ENCODE measurements at places on chromosomes 1 and 21.

- no peak for ATAC-seq
- H3K4me3 ChIP-seq = no peak overlapping the region
- H3K4me1 ChIP-seq = no peaks in the 10 kb centered on the region
- H3K36me3 ChIP-seq = no peaks in the 10 kb centered on the region
- no peaks in the 10 kb centered on the region for H3K27me3 ChIP-seq
Observed at GRCh38 chr1:192462616-192463015, 113.0 kb upstream of the RGS1 start.

DNA sequence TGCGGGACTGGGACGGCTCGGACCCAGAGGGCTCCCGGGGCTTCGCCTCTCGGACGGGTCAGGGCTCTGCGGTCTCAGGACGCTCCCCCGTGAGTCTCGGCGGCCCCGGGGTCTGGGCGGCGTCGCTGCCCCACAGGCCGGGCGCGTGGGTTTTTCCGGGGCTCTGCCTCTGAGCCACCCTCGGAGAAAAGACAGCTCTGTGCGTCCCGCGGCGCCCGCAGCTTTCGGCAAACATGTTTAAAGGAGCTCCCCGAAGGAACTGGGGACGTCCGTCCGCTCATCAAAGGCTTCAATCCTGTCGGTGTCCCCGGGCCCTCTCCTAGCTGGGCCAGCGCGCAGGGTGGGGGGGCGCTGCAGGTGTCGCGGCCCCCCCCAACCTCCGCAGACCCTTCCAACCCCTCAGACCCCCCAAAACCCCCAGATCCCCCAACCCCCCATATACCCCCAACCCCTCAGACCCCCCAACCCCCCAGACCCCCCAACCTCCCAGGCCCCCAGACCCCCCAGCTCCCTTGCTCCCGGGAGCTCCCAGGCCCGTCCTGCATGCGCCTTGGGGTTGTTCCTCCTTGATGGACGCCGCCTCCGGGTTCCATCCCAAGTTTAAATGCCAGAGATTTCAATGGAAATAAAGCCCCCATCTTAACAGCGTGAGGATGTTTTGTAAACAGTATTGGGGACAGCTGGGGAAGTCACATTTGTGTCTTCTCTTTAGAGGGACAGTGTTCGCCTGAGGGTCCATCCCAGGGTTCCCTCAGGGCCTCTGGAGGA, 996 bp upstream of the C1orf159 start:
- ATAC-seq = no peak
- peaks cover 24% of the 10 kb centered on the region for H3K4me1 ChIP-seq
- H3K36me3 ChIP-seq = no peaks in the 10 kb centered on the region

- peaks cover 3% of the 10 kb centered on the region for H3K27me3 ChIP-seq
- H3K4me3 ChIP-seq = peak overlapping the region; percentile 19
- no peaks in the 10 kb centered on the region for H3K4me1 ChIP-seq
- peak; percentile 80 for ATAC-seq
- H3K36me3 ChIP-seq = peaks cover 3% of the 10 kb centered on the region
Observed at GRCh38 chr1:162003061-162003829, 20.4 kb downstream of the OLFML2B start.

GRCh38 chr1:223363057-223363855, 720 bp downstream of the SUSD4 start:
- peak overlapping the region; percentile 54 for H3K27ac ChIP-seq
- H3K36me3 ChIP-seq = no peaks in the 10 kb centered on the region
- H3K4me1 ChIP-seq = peaks cover 12% of the 10 kb centered on the region

- no peak overlapping the region for H3K4me3 ChIP-seq
- no peaks in the 10 kb centered on the region for H3K36me3 ChIP-seq
- ATAC-seq = no peak
- H3K4me1 ChIP-seq = no peaks in the 10 kb centered on the region
Observed at GRCh38 chr1:12083766-12084165, 20.7 kb downstream of the TNFRSF8 start.

- H3K27ac ChIP-seq = no peak overlapping the region
- no peak overlapping the region for H3K4me3 ChIP-seq
- H3K4me1 ChIP-seq = peaks cover 14% of the 10 kb centered on the region
- H3K36me3 ChIP-seq = no peaks in the 10 kb centered on the region
Observed at GRCh38 chr1:147641695-147642592, 28.4 kb downstream of the ACP6 start.

DNA sequence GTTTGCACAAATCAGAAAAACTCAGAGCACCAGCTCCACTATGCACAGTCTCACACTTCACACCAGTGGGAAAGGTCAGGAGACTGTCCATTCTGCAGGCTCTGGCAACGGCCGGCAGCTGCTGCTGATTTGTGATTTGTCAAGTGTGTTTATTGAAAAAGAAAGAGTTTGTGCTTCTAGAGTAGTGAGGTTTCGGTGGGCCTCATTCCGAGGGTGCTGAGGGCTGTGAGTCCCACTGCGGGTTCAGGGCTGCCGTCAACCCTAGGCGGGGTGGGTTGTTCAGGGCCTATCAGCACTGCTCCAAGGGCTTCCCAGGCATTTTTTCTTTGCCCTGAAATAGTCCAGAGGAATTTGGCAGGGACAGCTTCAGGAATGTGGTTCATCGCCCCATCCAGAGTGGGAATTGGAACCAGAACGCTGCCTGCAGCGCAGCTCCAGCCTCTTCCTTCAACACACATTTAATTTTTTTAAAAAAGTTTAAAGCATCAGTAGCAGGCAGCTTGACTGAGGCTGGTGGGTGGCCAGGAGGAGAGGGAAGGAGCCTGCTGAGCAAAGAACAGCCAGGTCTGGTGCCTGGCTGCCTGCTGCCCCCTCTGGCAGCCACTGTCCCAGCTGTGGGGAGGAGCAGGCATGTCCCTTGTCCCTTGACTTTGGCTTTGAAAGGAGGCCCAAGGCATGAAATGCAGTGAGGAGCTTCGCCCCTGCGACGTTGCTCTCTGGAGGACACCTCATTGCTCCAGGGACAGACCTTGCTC, 19.7 kb downstream of the STUM start:
- H3K27me3 ChIP-seq = no peaks in the 10 kb centered on the region
- H3K36me3 ChIP-seq = no peaks in the 10 kb centered on the region
- no peak overlapping the region for H3K4me3 ChIP-seq
- H3K4me1 ChIP-seq = peaks cover 68% of the 10 kb centered on the region

- no peaks in the 10 kb centered on the region for H3K27me3 ChIP-seq
- no peaks in the 10 kb centered on the region for H3K36me3 ChIP-seq
- no peak overlapping the region for H3K27ac ChIP-seq
- no peak overlapping the region for H3K4me3 ChIP-seq
- no peak for ATAC-seq
Observed at GRCh38 chr1:168736520-168736919, 7.5 kb upstream of the DPT start.

DNA sequence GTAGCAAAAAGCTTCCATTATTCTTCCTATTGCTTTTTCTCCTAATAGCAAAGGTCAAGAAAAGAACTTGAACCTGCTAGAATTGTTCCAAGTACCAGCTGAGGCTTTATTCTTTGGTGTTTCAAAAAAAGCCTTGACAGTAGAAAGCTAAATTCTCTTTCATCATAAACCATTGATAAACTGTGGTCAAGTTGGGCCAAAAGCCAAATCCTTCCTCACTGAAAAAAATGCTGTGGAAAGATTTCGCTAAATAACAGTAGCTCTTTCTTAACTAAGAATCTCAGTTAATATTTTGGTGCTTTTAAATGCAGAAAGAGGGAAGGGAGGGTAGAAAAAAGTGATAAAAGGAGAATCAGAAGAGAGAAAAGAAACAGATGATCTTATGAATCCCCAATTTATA, 14.0 kb upstream of the JAM2 start:
- H3K4me1 ChIP-seq = no peaks in the 10 kb centered on the region
- ATAC-seq = no peak
- H3K27ac ChIP-seq = no peak overlapping the region
- no peaks in the 10 kb centered on the region for H3K27me3 ChIP-seq
- no peak overlapping the region for H3K4me3 ChIP-seq

DNA sequence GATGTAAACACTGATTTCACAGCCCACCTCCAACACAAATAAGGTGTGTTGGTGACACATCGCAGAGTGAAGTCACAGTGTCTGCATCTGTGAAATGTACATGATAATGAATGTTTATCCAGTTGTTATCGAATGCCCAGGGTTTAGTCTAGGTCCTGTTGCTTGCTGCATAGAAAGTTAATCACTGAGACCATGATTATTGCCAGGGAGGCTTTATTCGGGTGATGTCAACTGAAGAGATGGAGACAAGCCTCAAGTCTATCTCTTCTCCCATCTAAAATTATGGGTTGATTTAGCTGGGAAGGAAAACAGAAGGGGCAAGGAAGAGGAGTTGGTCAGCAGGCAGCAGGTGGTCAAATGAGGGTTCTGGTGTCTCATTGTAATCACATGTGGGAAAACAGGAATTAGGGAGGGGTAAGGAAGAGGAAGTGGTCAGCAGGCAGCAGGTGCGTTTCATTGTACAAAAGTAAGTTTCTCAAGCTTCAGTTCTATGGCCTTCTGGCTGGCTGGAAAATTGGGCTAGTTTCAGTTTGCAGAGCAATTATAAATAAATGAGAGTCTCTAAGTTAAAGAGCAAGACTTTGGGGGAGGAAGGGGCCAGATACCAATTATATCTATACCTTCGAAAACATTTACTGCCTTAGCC, 146.3 kb upstream of the DNAH14 start:
- no peak for ATAC-seq
- no peaks in the 10 kb centered on the region for H3K27me3 ChIP-seq
- no peak overlapping the region for H3K4me3 ChIP-seq
- H3K27ac ChIP-seq = no peak overlapping the region
- no peaks in the 10 kb centered on the region for H3K36me3 ChIP-seq

DNA sequence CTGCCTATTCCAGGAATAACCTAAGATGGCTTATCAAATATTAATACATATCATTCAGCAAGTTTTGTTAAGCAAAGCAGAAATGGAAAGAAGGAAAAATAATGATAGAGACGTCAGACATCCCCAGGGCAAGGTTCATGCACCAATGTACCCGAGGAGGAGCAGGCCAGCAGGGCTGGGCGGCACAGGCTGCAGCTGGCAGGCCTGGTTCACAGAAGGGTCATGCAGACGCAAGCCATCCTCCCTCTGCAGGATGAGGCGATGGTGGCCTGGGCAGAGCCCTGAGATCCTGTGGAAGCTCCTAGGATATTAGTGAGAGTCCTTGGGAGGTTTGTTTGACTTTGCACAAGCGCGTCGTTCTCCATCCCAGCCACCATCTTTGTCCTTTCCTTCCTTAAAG, 30.0 kb downstream of the BATF3 start:
- no peak overlapping the region for H3K4me3 ChIP-seq
- H3K27me3 ChIP-seq = no peaks in the 10 kb centered on the region
- ATAC-seq = no peak
- H3K27ac ChIP-seq = no peak overlapping the region

DNA sequence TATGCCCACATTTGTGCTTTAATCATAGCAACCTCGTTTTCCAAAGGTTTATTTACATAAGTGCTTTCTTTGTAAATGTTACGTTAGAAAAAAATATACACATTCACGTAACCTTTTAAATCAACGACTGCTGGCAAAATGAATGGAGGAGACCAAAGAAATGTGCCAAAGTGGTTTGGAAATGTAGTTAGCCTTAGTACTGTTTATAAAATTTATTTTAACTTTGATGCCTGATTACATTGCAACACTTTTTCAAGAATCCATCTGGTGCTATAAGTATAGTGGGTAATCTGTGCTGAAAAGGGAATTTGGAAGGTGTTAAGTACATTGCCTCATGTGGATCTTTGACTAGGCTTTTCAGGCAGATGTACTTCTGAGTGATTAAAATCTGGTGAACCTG, 108.9 kb downstream of the IFI44 start:
- H3K4me3 ChIP-seq = no peak overlapping the region
- no peak for ATAC-seq
- no peaks in the 10 kb centered on the region for H3K4me1 ChIP-seq

- ATAC-seq = no peak
- no peaks in the 10 kb centered on the region for H3K27me3 ChIP-seq
Observed at GRCh38 chr21:16088056-16088455, 358.3 kb downstream of the USP25 start.

DNA sequence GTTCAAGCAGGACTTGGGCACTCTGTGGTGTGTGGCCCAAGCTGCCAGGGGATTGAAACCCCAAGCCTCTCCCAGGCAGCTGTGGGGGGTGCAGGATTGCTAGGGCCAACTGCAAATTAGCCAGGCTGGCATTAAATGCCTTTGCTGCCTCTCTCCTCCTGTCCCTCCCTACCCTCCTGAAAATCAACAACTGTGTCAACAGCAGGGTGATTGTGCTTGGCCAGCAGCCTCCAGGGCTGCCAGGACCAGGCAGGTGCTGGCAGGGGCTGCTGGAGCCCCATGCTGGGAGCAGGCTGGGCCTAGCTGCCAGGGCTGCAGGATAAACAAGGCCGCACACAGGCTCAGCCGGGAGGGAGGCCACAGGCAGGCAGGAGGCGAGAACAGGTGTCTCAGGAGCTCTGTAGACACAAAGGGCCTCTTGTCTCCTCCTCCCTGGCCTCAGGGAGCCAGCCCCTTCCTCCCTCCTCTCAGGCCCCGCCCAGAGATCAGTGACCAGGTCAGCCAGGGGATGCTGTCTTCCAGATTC, 11.4 kb downstream of the SOX13 start:
- peaks cover 17% of the 10 kb centered on the region for H3K27me3 ChIP-seq
- no peaks in the 10 kb centered on the region for H3K36me3 ChIP-seq
- ATAC-seq = no peak
- no peak overlapping the region for H3K4me3 ChIP-seq

DNA sequence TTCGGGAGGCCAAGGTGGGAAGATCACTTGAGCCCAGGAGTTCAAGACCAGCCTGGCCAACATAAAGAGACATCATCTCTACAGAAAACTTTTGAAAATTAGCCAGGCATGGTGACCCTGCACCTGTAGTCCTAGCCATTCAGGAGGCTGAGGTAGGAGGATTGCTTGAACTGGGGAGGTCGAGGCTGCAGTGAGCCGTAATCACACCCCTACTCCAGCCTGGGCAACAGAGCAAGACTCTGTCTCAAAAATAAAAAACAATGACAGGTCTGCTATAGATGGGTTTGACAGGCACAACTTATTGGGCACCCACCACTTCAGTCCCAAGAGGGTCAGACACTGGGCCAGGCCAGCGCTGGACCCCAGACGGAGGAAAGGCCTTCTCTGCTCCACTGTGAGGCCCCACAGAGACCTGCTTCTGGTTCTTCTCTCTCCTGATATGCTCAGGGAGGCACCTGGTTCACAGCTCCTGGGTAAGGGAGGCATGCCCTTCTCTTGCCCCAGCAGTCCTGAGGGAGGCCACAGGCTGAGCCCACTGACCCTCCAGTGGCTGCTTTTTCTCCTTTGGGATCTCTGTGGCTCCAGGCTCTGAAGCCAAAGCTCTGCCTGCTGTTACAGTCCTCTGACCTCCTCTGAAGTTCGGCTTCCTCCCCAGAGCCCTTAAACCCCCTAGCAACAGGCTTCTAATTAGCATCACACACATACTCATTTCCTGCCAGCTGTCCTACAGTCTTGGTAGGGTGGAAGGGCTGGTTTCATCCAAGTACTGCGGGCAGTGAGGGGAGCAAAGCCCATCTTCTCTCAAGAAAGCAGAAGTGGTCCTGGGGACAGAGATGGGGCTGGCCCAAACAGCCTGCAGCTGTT, 14.4 kb downstream of the S100A16 start:
- H3K27me3 ChIP-seq = no peaks in the 10 kb centered on the region
- peak; percentile 48 for ATAC-seq
- H3K36me3 ChIP-seq = no peaks in the 10 kb centered on the region
- no peak overlapping the region for H3K27ac ChIP-seq
